ENCODE measurements at places on chromosomes 5 and 9. TPM values are rescaled to one million over a fixed set of nuclear protein-coding genes. Genes with fewer than 3 reads are reported as not detected.

GRCh38 chr5:10454591-10455276 is 13.1 kb downstream of the ROPN1L start:
- no peak for DNase-seq

DNA sequence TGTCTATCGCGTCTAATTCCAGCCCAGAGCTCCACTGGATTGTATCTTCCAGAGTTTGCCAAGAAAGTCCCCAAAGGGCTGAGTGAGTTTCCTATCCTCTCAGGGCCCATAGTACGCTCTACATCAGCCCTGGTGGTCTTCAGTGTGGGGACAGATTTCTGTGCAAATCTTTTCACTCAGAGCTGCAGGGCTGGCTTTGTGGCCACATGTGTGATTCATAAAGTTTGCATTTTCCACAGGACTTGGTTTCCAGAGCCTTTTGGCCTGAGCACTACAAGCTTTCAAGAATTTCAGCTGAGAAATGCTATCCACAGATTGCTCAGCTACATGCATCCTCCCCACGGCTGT is 76.7 kb upstream of the CXCL14 start:
- no peak for DNase-seq

DNA sequence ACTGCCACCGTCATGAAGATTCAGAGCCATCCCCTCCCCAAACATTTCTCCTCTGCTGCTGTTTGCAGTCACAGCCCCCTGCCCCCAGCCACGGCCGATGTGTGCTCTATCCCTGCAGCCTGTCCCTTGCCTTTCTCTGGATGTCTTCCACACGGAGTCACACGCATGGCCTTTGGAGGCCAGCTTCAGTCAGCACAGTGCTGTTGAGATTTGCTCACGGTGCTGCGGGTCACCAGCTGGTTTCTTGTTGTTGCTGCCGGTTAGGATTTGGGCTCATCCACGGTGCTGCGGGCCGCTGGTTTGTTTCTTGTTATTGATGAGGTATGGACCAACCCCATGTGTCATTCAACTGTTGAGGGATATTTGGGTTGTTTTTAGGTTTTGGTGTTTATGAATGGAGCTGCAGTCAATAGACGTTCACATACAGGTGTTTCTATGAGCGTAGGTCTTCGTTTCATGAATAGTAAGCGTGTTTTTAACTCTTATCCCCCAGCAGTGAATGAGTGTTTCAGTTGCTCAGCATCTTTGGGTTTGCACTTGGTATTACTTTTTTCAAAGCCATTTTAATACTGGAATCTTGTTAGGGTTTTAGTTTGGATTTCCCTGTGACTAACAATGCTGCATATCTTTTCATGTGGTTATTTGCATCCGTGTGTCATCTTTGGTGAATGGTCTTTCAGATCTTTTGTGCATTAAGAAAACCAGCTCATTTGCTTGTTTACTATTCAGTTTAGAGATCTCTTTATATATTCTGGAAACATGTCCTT is 57.6 kb downstream of the AHRR start:
- peak; percentile 76 for DNase-seq

GRCh38 chr9:134406366-134407120 is 80.3 kb downstream of the RXRA start:
- DNase-seq, result no peak

GRCh38 chr5:172090976-172091547 is 84.6 kb upstream of the FBXW11 start:
- DNase-seq, result peak; percentile 39

- DNase-seq, result no peak
These were observed 39.1 kb downstream of the RETREG1 start for GRCh38 chr5:16577677-16578076.

- DNase-seq, result no peak
These were observed 48.7 kb upstream of the PSD2 start for GRCh38 chr5:139746691-139747582.

GRCh38 chr5:64210866-64211265 is 45.2 kb downstream of the RNF180 start:
- DNase-seq, result no peak

DNA sequence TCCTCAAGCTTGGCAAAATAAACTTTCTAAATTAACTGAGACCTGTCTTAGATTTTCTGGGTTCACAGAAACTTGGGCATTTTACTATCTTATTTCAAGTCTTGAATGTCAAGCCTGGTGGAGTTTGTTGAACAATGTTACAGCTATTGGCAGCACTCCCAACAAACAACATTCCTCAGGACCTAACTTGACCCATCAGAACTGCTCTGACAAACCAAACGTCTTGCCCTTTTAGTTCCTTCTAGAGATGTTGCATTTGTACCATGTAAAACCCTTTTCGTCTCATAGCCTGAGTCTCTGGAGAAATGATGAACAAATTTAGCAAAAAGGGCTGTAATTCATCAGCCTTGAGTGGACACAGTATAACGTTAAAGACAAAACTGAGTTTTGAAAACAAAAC is 51.1 kb downstream of the GNA14 start:
- DNase-seq, result no peak

DNA sequence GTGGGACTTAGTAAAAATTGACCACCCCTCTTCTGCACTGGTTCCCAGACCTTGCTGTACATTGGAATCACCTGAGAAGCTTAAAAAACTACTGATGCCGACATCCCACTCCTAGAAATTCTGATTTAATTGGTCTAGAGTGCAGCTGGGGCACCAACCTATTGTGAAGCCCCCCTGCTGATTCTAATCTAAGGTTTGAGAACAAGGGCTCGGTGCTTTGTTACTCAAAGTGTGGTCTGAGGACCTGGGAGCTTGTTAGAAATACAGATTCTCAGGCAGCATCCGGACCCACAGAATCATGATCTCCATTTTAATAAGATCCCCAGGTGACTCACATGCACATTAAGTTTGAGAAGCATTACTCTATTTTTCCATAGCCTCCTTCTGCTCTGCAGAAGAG is 57.8 kb upstream of the LPAR1 start:
- no peak for DNase-seq

- DNase-seq, result peak; percentile 86
These were observed 150.6 kb downstream of the ERCC6L2 start for GRCh38 chr9:96025995-96026602.

- no peak for DNase-seq
These were observed 56.5 kb downstream of the PDE4D start for GRCh38 chr5:59837071-59837470.

- no peak for DNase-seq
These were observed 923.8 kb upstream of the CDH9 start for GRCh38 chr5:27962198-27962597.

DNA sequence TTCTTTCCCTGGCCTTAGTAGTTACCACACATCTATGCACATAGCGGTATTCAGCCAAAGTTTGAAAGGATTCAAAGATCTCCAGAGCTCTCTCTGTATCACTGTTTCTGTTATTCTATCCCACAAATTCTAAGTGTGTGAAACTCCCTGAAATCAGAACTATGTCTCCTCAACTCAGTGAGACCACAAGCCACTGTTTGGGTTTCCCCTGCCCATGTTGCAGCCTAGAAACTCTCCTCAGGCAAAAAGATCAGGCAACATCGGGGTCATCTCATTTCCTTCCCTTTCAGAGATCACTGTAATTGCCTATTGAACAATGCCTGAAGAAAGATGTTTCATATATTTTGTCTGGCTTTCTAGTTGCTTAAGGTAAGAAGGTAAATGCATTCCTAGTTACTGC is 135.6 kb downstream of the TMC1 start:
- DNase-seq, result no peak

- DNase-seq, result no peak
These were observed 173.4 kb downstream of the NR3C1 start for GRCh38 chr5:143229896-143230675.

The IFNK gene
- total RNA-seq, result not detected

The ABITRAM gene
- total RNA-seq, result 10.4 TPM

The DMRTA1 gene
- 0.35 TPM for total RNA-seq

The GLRA1 gene
- not detected for total RNA-seq

The PPP3R2 gene
- not detected for total RNA-seq

The WASHC1 gene
- total RNA-seq, result 12.4 TPM

The AGXT2 gene
- total RNA-seq, result not detected

Data from mesenteric fat pad (tissue), 1 donor.